ENCODE measurements at places on chromosomes 1 and 21.

DNA sequence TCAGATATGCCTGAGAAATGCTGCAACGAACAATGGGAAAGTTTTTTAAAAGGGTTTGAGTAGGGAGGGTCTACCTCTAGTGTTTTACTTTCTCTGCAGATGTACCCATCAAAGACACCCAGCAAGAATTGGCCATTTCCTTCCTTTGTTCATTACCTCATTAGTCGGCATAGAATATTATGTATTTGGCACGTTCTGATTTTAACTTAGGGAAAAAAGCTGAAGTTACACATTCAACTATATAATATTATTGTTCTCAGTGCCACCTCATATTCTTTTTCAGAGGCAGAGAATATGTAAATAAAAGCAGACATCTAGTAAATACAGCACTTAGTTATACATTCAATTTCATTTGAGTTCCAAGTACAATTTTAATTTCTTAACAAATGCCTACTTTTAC is 83.7 kb upstream of the PPP2R5A start:
- DNase-seq = no peak

- DNase-seq = no peak
These were observed 30.7 kb downstream of the ADAM30 start for GRCh38 chr1:119865627-119866026.

- no peak for DNase-seq
These were observed 41.7 kb upstream of the RXRG start for GRCh38 chr1:165486663-165487062.

DNA sequence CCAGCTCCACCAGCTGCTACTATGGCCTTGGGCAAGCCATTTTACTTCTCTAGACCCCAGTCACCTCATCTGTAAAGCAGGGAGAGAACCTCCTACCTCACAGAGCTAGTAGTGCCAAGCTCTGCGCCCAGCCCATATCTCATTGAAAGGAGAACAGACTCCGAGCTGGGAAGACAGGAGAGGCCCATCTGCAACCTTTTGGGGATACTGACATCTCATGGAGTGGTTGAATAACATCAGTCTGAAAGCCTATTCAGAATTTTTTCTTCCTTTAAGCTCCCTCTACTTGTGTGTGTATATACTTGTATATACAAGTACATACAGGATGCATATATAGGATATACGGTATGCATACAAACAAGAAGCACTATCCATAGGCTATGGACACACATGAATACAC is 279.5 kb upstream of the POU3F1 start:
- no peak for DNase-seq

GRCh38 chr1:203684094-203684493 is 57.5 kb downstream of the ATP2B4 start:
- no peak for DNase-seq

DNA sequence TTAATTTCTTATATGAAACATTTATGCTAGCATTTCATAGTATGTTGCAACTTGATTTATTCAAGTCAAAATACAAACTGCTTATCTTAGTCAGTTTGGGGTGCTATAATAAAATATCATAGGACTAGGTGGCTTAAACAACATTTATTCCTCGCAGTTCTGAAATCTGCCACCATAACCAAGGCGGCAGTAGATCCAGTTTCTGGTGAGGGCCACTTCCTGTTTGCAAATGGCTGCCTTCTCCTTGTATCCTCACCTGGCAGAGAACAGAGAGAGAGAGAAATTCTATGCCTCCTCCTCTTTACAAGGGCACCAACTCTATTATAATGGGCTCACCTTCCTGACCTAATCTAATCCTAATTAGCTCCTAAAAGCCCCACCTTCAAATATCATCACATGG is 76.1 kb upstream of the RGS2 start:
- DNase-seq = no peak

DNA sequence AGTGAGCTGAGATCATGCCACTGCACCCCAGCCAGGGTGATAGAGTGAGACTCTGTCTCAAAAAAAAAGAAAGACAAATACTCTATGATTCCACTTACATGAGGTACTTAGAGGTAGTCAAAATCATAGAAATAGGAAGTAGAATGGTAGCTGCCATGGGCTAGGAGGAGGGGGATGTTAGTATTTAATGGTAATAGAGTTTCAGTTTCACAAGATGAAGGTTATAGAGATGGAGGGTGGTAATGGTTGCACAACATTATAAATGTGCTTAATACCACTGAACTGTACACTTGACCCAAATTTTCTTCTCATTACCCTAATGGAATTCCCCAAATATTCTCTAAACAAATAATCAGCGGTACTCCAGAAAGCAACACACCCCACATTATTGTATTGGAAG is 12.8 kb downstream of the EIF2B3 start:
- DNase-seq = peak; percentile 5

GRCh38 chr1:1109743-1110142 is 6.1 kb downstream of the C1orf159 start:
- no peak for DNase-seq

DNA sequence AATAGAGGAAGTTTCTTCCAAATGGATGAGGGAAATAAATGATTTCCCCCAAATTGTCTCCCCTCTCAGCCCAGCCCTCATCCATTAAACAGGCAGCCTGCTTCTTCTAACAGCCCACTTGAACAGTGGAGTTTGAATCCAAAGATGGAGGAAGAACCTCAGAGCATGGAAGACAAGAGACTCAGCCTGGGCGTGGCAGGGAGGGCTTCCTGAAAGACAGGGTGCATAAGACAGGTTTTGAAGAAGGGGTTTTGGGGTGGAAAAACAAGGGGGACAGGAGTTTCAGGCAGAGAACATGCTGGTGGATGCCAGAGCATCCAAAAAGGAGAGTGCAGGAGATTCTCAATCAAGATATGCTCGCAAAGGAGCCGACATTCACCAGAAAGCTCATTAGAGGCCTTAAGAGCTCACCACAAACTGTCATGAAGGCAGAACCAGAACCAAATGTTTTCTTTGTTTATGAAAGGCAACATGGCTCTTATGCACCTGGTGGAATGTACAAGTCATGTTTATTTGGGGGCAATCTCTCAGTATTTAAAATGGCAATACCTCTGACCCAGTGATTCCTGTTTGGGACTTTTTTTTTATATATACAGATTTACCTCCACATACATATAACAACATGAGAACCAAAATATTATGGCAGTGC is 26.5 kb upstream of the TSPEAR start:
- DNase-seq = no peak

DNA sequence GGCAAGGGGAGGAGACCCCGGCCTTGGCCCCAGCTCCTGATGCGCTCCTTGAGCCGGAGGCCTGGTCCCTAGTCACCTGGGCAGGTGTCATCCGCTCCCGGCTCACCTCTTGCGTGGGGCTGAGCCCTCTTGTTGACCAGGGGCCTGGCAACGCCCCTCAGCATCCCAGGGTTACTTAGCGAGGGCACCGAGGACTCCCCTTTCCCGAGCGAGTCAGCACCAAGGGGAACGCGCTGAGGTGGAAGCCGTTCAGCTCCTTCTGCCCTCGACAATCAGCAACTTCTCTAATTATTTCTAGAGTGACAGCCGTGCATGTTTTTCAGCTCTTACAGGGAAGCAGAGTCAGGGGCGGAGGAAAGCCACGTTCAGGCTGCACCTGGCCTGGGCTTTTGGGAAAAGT is 522 bp downstream of the SLC45A1 start:
- no peak for DNase-seq

- no peak for DNase-seq
These were observed 33.1 kb downstream of the MAP3K7CL start for GRCh38 chr21:29163341-29164115.

- DNase-seq = no peak
These were observed at the start of gene KLHDC7A for GRCh38 chr1:18480315-18481189. Gene KLHDC7A (plus strand): TSS chr1:18480930. CDS start chr1:18480982, 52 bp downstream.

- DNase-seq = no peak
These were observed 68.7 kb upstream of the ROR1 start for GRCh38 chr1:63705078-63705477.

DNA sequence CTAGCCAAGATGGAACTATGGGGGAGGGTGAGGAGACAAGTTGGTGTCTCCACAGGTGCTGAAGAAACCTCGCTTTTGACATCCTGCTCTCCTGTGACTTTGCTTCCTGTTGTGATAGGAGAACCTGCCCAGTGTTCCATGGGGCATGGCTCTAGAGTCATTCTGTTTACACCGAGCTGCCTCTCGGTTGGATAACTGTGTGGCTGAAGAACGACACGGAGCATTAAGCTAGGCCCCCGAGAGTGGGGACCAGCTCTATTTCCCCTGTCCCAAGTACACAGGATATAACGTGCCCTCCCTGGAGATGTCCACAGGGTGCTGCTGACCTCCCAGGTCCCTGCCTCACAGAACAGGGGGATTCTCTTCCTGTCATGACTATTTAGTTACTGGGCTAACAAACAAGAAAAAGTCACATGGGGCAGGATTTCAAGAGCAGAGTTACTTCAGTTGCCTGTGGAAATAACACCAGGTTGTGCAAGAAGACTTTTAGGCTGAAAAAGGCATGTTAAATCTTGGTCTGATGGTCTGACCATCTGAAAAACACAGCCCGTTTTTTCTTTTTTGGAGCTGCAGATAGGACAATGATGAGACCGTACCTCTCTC is 29.4 kb upstream of the PPP2R5A start:
- DNase-seq = no peak

- no peak for DNase-seq
These were observed 2206.0 kb downstream of the MRPL39 start for GRCh38 chr21:23401278-23401677.

DNA sequence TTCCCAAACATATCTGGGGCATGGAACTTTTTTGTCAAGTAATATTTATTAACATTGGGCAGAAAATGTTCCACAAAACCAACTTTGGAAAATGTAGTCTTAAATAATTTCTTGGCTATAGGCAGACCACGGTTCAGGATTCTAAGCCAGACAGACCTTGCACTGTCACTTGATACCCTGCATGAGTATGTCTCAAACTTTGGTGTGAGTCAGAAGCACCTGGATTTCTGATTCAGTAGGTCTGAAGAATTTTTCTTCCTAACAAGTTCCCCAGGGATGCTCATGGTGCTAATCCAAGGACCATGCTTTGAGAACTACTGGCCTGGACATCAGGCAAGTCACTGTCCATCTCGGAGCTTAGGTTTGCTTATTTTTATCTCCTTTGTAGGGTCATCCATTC is 562.0 kb downstream of the PLPP3 start:
- no peak for DNase-seq

GRCh38 chr1:192784397-192784796 is 24.4 kb upstream of the RGS2 start:
- no peak for DNase-seq

DNA sequence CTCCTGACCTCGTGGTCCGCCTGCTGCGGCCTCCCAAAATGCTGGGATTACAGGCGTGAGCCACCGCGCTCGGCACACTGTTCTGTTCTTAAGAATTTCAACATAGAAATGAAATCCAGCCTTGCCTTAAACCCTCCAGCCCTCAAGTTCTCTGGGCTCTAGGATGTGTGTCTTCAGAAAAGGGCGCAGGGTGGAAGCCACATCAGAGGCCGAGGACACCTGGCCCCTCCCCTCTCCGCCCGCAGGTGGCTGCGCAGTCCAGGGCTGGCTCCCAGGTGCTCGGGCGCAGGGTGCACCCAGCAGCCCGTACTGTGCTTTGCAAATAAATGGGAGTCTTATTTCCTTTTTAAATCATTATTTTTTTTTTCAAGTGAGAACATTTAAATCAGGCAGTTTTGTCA is 2.0 kb upstream of the C1orf174 start:
- DNase-seq = no peak

DNA sequence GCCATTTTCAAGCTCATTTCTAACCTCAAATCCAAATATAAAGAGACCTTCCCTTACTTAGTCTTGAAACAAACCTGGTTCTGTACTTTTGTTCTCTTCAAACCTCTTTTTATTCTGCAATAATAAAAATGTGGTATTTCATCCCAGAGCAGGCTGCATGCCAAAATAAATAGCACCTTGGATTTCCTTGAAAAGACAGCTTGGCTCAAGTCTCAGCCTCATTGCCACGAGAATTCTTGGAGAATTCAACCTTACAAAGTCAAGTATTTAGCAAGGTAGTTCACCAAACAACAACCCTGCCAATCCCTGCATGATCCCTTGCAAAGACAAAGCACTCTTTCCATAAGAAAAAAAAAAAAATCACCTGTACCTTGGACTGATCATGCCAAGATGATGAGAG is 33.8 kb downstream of the KANK4 start:
- no peak for DNase-seq

GRCh38 chr1:181392133-181392532 is 91.2 kb upstream of the CACNA1E start:
- no peak for DNase-seq

GRCh38 chr1:64320922-64321614 is 117.6 kb downstream of the UBE2U start:
- DNase-seq = no peak

DNA sequence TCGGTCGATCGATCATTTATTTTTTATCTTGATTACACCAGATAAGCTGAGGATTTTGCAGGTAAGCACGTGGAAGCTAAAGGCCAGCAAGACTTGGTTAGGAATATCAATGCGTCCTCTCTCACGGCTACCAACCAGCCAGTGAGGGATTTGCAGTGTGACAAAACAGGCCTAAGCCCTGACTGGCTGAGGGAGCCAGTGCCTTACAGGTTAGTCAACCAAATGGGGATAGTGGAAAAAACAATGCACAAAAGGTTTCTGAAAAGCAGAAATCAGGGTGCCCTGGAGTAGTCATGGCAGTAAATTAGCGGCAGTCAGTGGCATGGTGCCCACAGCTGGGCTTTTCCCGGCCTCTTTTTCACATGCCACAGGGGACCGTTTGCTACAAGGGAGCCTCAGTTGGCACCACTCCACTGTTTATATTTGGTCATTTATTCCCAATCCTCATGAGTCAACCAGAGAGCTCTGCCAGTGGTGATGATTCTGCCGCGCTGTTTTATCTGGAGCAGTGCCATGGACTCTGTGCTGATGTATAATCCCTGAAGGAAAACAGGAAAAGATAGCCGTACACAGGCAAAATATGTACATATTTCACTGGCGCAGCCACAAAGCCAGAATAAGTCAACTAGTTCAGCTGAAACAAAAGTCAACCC is 167.6 kb downstream of the RHOU start:
- no peak for DNase-seq

DNA sequence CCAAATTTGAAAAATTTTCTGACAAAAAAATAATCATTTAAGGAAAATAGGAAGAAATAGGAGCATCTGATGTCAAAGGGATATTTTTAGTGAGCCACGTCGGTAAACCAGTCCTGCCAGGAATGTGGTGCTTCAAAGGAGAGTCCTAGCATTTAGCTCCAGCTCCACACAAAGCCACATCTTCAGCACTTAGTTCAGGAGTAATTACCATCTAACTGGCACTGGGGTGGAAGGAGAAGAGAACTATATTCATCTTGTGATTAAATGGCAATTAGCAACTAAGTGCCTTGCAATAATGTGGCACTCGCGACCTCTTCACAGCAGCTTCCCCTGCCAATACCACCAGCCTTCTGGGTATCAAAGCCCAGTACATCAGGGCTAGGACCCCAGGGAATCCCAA is 409.1 kb downstream of the SETD4 start:
- no peak for DNase-seq

DNA sequence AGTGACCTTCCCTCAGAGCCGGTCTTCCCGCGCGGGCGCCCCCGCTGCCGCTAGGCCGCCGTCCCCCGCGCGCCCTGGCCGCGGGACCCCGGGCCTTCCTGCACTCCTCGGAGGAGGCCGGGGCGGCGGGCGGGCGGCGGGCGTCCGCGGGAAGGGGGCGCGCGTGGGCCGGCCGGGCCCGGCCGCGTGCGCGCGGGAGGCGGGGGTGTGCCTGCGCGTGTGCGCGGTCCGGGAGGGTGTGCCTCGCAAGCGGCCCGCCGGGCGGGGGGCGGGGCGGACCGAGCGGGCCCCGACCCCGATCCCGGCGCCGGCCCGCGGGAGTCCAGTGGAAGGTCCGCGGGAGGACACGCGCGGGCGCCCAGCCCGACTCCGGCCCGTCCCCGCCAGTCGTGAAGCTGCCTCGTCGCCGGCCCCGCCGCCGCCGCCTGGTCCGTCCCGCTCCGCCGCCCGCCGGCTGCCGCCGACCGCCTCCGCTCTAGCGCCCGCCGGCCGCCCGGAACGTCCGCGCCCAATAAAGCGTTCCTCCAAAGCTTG is 438 bp downstream of the MRPS6 start:
- no peak for DNase-seq
